Progenitor cell of endocrine pancreas (in vitro differentiated cells): ENCODE measurements at places on chromosomes 4 and X. TPM values are rescaled to one million over a fixed set of nuclear protein-coding genes. Genes with fewer than 3 reads are reported as not detected.

Gene ADH1B
- total RNA-seq = 0.29 and 0.53 TPM in 2 replicates

Gene FAT1
- 263 and 264 TPM in 2 replicates for total RNA-seq

Gene FRAS1
- 163 and 166 TPM in 2 replicates for total RNA-seq

Gene GC
- 154 and 168 TPM in 2 replicates for total RNA-seq

Gene NDP
- total RNA-seq = not detected in 2 replicates

Gene CASK
- total RNA-seq = 68.3 and 81.9 TPM in 2 replicates

Gene GAGE12C
- total RNA-seq = not detected in 2 replicates

Gene KIAA1210
- total RNA-seq = not detected in 2 replicates

Gene EDA2R
- total RNA-seq = 4.2 and 6.6 TPM in 2 replicates

Gene RHOXF1
- total RNA-seq = 0.55 and 1.4 TPM in 2 replicates

Gene CT45A10
- total RNA-seq = not detected in 2 replicates

Gene ARHGAP6
- total RNA-seq = 1.9 TPM in 2 replicates

Gene CCDC120
- total RNA-seq = 27.1 and 27.9 TPM in 2 replicates

Gene TMEM150C
- total RNA-seq = 7.3 and 8.6 TPM in 2 replicates

Gene ZNF711
- 36.0 and 36.2 TPM in 2 replicates for total RNA-seq

Gene CXCL11
- total RNA-seq = not detected in 2 replicates

Gene GAGE12F
- total RNA-seq = not detected in 2 replicates

Gene CT55
- total RNA-seq = 0.40 TPM in 1 of 2 replicates, not detected in the other

Gene TMEM144
- 11.9 and 15.4 TPM in 2 replicates for total RNA-seq

Gene SHOX
- total RNA-seq = not detected in 2 replicates

Gene SATL1
- 0.36 and 0.51 TPM in 2 replicates for total RNA-seq

Gene IL9R
- 0.13 TPM in 1 of 2 replicates, not detected in the other for total RNA-seq

Gene PTCHD1
- 0.43 and 0.55 TPM in 2 replicates for total RNA-seq

Gene SOD3
- total RNA-seq = 5.0 and 6.2 TPM in 2 replicates

Gene USP17L15
- total RNA-seq = not detected in 2 replicates

Gene SYTL5
- total RNA-seq = 8.8 and 9.7 TPM in 2 replicates

Gene MAGEA12
- not detected in 2 replicates for total RNA-seq

Gene CXCL10
- not detected in 2 replicates for total RNA-seq

Gene ARL9
- total RNA-seq = 0.19 and 0.38 TPM in 2 replicates

Gene NXT2
- total RNA-seq = 23.2 and 23.5 TPM in 2 replicates

Gene EGFL6
- 0.29 and 0.34 TPM in 2 replicates for total RNA-seq

Gene PITX2
- total RNA-seq = 5.3 and 7.4 TPM in 2 replicates

Gene SPP1
- 3.7 and 11.1 TPM in 2 replicates for total RNA-seq

Gene VCX
- not detected in 2 replicates for total RNA-seq

Gene LAP3
- total RNA-seq = 76.4 and 81.6 TPM in 2 replicates

Gene ERAS
- total RNA-seq = 0.31 TPM in 1 of 2 replicates, not detected in the other

Gene SLC4A4
- total RNA-seq = 281 and 286 TPM in 2 replicates

Gene CT45A1
- total RNA-seq = not detected in 2 replicates

Gene CCDC110
- total RNA-seq = 2.0 and 3.1 TPM in 2 replicates

Gene MAGEB1
- not detected in 2 replicates for total RNA-seq

Gene PPP2R2C
- total RNA-seq = 0.19 and 0.29 TPM in 2 replicates

Gene AP1AR
- total RNA-seq = 17.0 and 18.6 TPM in 2 replicates

Gene FHIP1A
- total RNA-seq = 26.2 and 26.9 TPM in 2 replicates

Gene TEX11
- 6.5 and 7.2 TPM in 2 replicates for total RNA-seq

Gene SMPX
- not detected in 2 replicates for total RNA-seq

Gene FAM53A
- total RNA-seq = 2.4 and 3.0 TPM in 2 replicates

Gene RADX
- total RNA-seq = 9.9 and 10.0 TPM in 2 replicates

Gene PNMA3
- 31.1 and 32.8 TPM in 2 replicates for total RNA-seq
